Vagina (tissue), 2 donors: ENCODE measurements at places on chromosomes 3 and 15.

DNA sequence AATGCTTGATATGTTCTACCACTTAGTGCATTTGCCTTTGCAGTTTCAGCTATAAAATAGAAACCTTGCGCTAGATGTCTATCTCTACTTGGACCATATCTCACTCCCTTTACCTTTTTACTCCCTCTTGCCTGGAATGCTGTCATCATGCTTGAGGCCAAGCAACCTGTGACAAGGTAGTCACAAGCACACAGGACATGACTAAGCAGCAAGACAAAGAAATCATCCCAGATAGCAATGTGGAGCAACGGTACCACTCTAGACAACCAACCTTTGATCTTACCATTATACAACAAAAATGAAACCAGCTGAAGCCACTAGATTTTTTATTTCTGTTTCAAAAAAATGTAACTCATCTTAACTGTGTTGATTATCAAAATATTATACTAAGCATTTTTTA, 50.5 kb upstream of the SPSB4 start:
- H3K36me3 ChIP-seq: no peaks in the 10 kb centered on the region
- H3K27ac ChIP-seq: no peak overlapping the region
- no peaks in the 10 kb centered on the region for H3K27me3 ChIP-seq
- H3K4me1 ChIP-seq: no peaks in the 10 kb centered on the region

DNA sequence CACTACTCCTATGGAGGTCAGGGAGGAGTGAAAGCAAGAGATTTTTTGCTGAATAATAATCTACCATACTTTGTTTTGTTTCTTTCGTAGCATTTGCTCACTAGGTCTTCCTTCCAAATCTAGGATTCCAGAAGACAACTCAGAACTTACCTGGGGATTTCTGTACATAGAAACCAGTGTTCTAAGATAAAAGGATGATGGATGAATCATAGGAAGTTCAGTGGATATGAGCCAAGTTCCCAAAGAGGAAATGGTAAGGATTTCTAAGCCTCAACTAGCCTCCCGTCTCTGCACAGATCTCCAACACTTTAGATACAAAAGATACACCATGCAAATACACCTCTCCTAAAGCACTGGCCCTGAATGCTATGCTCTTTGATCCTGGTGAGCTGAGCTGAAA, 283.9 kb downstream of the TAFA4 start:
- no peak overlapping the region for H3K4me3 ChIP-seq
- no peaks in the 10 kb centered on the region for H3K4me1 ChIP-seq
- H3K27me3 ChIP-seq: no peaks in the 10 kb centered on the region
- no peak for DNase-seq
- no peaks in the 10 kb centered on the region for H3K36me3 ChIP-seq

- H3K4me1 ChIP-seq: no peaks in the 10 kb centered on the region
- H3K27ac ChIP-seq: no peak overlapping the region
- no peak for DNase-seq
- H3K27me3 ChIP-seq: no peaks in the 10 kb centered on the region
- no peak overlapping the region for H3K4me3 ChIP-seq
Measured at GRCh38 chr15:79811406-79812405, 85.1 kb downstream of the MTHFS start.

- no peak overlapping the region for H3K27ac ChIP-seq
- no peaks in the 10 kb centered on the region for H3K4me1 ChIP-seq
- no peaks in the 10 kb centered on the region for H3K36me3 ChIP-seq
- H3K27me3 ChIP-seq: no peaks in the 10 kb centered on the region
Measured at GRCh38 chr3:48110463-48110862, 77.8 kb downstream of the CDC25A start.

GRCh38 chr3:7721869-7722268, 779.8 kb upstream of the LMCD1 start:
- no peak for DNase-seq
- H3K4me1 ChIP-seq: no peaks in the 10 kb centered on the region
- no peak overlapping the region for H3K27ac ChIP-seq
- no peaks in the 10 kb centered on the region for H3K36me3 ChIP-seq
- H3K27me3 ChIP-seq: no peaks in the 10 kb centered on the region

- H3K36me3 ChIP-seq: no peaks in the 10 kb centered on the region
- no peak for DNase-seq
- H3K27ac ChIP-seq: peak overlapping the region; percentile 77
- no peaks in the 10 kb centered on the region for H3K27me3 ChIP-seq
Measured at GRCh38 chr3:46948830-46949671, 27.5 kb downstream of the CCDC12 start.

GRCh38 chr3:182052332-182052731, 340.6 kb downstream of the SOX2 start:
- no peaks in the 10 kb centered on the region for H3K36me3 ChIP-seq
- H3K27me3 ChIP-seq: no peaks in the 10 kb centered on the region
- no peaks in the 10 kb centered on the region for H3K4me1 ChIP-seq
- no peak overlapping the region for H3K4me3 ChIP-seq
- H3K27ac ChIP-seq: no peak overlapping the region

DNA sequence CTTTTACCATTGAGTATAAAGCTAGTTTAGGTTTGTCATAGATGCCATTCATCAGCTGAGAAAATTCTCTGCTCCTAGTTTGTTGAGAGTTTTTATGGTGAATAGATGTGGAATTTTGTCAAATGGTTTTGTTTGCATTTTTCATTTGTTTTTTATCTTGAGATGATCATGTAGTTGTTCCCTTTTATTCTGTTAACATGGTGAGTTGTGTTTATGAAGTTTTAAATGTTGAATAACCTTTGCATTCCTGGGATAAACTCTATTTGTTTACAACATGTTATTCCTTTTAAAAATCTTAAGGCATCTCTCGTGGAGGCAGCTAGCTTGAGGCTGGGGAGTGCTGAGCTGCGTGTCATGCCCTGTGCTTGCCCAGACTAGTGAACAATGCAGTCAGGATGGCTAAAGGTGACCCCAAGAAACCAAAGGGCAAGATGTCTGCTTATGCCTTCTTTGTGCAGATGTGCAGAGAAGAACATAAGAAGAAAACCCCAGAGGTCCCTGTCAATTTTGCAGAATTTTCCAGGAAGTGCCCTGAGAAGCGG, 48.5 kb downstream of the ANAPC13 start:
- no peaks in the 10 kb centered on the region for H3K27me3 ChIP-seq
- no peaks in the 10 kb centered on the region for H3K4me1 ChIP-seq
- no peak for DNase-seq
- no peak overlapping the region for H3K27ac ChIP-seq

DNA sequence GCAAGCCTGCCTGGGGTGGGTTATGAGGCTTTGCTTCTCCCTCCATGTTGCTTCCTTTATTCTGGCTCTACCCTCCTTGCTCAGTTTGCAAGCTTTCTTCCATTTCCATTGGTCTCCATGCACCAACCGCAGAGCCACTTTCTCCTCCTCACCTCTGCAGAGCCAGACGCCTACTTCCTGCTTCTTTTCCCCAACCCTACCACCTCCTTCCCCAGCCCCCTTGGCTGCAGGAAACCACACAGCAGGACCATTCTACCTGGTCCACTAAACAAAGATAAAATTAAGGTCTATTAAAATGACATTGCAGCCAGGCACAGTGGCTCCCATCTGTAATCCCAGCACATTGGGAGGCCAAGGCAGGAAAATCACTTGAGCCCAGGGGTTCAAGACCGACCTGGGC, 10.0 kb upstream of the CAV3 start:
- H3K27ac ChIP-seq: no peak overlapping the region
- H3K4me3 ChIP-seq: no peak overlapping the region
- H3K4me1 ChIP-seq: no peaks in the 10 kb centered on the region
- H3K27me3 ChIP-seq: no peaks in the 10 kb centered on the region
- DNase-seq: no peak
- no peaks in the 10 kb centered on the region for H3K36me3 ChIP-seq

DNA sequence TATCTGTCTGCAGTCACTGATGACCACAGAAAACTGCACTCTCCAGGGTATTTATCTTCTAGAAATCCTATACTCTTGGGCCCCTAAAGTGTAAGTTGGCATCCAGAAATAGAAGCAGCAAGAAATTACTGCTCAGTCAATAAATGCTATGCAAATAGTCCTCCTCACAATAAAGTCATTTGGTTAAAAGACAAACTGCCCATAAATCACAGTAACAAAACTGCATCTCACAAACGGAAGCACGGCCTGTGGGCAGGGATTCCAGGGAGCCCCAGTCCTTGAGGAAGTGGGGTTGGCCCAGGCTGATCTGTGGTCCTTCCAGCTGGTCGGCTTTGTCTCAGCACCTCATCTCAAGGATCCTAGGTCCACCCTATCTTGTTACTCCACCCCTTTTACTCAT, 29.7 kb upstream of the SPATA12 start:
- DNase-seq: no peak
- H3K4me3 ChIP-seq: no peak overlapping the region
- no peaks in the 10 kb centered on the region for H3K27me3 ChIP-seq
- no peak overlapping the region for H3K27ac ChIP-seq
- peaks cover 4% of the 10 kb centered on the region for H3K4me1 ChIP-seq

DNA sequence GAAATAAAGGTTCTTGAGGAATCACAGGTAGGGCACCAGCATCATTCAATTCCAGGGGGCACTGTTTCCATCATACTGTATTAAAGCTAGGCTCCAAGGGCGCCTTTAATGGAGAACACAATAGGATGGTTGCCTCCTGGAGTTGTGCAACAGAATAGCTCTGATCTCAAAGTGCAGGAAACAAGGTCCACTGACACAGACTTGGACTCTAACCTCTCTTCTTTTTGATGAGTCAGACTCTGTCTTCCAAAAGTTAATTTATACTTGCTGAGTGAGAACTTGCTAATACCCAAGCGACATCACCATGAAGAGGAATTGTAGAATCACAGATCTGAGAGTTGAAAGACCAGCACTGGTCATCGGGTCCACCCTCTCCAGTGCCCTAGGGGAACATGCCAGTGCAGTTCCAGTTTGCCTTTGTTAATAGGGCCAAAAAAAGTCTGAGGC, 94.4 kb upstream of the PHLDB2 start:
- no peaks in the 10 kb centered on the region for H3K27me3 ChIP-seq
- no peak overlapping the region for H3K4me3 ChIP-seq
- no peaks in the 10 kb centered on the region for H3K36me3 ChIP-seq
- DNase-seq: no peak
- peak overlapping the region; percentile 81 for H3K27ac ChIP-seq
- peaks cover 63% of the 10 kb centered on the region for H3K4me1 ChIP-seq

- H3K4me3 ChIP-seq: no peak overlapping the region
- H3K27ac ChIP-seq: no peak overlapping the region
- DNase-seq: no peak
- no peaks in the 10 kb centered on the region for H3K4me1 ChIP-seq
Measured at GRCh38 chr3:119490153-119490552, 8.2 kb upstream of the TIMMDC1 start.

DNA sequence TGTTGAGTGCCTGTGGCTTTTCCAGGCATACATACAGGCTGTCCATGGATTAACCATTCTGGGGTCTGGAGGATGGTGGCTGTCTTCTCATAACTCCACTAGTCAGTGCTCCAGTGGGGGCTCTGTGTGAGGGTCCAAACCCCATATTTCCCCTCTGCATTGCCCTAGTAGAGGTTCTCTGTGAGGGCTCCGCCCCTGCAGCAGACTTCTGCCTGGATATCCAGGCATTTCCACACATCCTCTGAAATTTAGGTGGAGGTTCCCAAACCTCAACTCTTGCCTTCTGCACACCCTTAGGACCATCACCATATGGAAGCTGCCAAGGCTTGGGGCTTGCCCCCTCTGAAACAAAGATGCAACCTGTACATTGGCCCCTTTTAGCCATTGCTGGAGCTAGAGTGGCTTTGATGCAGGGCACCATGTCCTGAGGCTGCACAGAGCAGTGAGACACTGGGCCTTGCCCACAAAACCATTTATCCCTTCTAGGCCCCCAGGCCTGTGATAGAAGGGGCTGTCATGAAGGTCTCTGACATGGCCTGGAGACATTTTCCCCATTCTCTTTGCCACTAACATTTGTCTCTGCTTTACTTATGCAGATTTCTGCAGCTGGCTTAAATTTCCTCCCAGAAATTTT, 400.1 kb upstream of the MDFIC2 start:
- no peak overlapping the region for H3K4me3 ChIP-seq
- no peaks in the 10 kb centered on the region for H3K27me3 ChIP-seq
- H3K4me1 ChIP-seq: peaks cover 4% of the 10 kb centered on the region
- H3K36me3 ChIP-seq: no peaks in the 10 kb centered on the region
- DNase-seq: no peak

- no peaks in the 10 kb centered on the region for H3K36me3 ChIP-seq
- peaks cover 4% of the 10 kb centered on the region for H3K27me3 ChIP-seq
- H3K4me1 ChIP-seq: peaks cover 13% of the 10 kb centered on the region
- H3K4me3 ChIP-seq: no peak overlapping the region
- DNase-seq: no peak
Measured at GRCh38 chr15:48175126-48175525, 3.0 kb downstream of the MYEF2 start.

GRCh38 chr3:139537795-139538621, 1.5 kb downstream of the RBP1 start:
- peaks cover 38% of the 10 kb centered on the region for H3K4me1 ChIP-seq
- no peaks in the 10 kb centered on the region for H3K36me3 ChIP-seq
- DNase-seq: no peak
- H3K4me3 ChIP-seq: no peak overlapping the region
- no peaks in the 10 kb centered on the region for H3K27me3 ChIP-seq

GRCh38 chr3:17138246-17139039, 253.7 kb downstream of the PLCL2 start:
- no peak overlapping the region for H3K27ac ChIP-seq
- no peak for DNase-seq
- no peaks in the 10 kb centered on the region for H3K4me1 ChIP-seq
- no peaks in the 10 kb centered on the region for H3K27me3 ChIP-seq

- H3K4me3 ChIP-seq: no peak overlapping the region
- H3K36me3 ChIP-seq: no peaks in the 10 kb centered on the region
- no peak overlapping the region for H3K27ac ChIP-seq
- no peaks in the 10 kb centered on the region for H3K4me1 ChIP-seq
- H3K27me3 ChIP-seq: no peaks in the 10 kb centered on the region
Measured at GRCh38 chr3:119624002-119624720, 26.5 kb downstream of the PLA1A start.

DNA sequence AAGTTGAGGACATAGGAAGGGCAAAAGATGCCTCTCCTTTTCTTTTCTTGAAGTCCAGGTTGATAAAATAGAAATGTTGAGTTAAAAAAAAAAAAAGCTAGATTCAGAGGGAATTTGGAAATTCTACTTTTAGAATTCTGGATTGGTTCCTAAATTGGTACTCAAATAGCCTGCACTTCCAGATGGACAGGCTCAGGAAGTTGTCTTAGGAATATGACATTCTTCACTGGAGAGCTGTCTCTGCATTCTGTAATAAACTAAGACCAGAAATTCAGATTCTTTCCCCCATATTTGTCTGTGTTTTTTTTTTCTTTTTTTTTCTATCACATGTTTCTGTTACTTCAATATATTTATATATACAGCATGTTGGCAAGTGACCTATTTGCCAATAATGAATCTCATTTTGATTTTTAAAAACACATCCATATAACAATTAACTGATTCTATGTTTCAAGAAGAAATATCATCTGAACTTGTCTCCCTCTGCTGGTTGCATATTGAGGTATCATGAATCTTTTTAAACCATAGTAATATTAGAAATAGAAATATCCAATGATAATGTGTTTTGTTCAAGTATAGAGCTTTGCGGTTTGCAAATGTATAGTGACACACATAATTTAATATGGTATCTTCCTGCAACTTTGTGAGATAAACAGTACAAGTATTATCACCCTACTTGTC, 8.5 kb upstream of the LSAMP start:
- DNase-seq: no peak
- no peaks in the 10 kb centered on the region for H3K36me3 ChIP-seq
- H3K27ac ChIP-seq: no peak overlapping the region
- H3K4me3 ChIP-seq: no peak overlapping the region
- no peaks in the 10 kb centered on the region for H3K4me1 ChIP-seq
